ENCODE measurements at places on chromosomes 5 and 9.

DNA sequence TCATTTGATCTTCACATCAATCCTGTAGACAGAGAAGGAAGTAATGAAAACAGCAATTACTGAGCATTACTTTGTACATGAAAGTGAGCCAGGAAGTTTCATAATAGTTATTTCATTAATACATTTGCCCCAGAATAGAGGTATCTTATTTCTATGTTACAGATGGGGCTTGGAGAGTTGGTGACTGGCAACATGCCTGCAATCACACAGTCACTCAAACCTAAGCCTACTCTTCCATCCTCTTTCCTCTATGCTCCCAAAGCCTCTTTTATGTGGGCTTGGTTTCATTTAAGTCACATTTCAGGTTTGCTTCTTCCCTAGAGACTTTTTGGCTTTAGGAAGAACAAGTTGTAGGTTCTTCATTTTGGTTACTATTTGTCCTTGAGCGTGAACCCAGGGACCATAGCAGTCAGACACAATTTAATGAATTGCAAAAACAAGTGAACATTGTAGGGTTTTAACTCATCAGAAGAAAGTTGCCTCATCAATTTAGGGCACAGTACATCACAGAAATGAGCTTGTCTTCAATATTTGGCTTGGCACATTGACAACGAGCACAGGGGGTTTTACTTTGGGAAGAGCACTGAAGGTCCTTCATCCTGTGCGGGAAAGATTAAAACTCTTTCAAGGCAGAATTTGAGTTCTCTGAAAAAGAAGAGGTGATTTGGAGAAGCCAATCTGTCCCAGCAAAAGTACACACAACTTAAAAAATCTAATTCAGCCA lies 381.1 kb downstream of the TMEM38B start:
- DNase-seq, result no peak

- peak; percentile 47 for DNase-seq
Measured at GRCh38 chr9:4987961-4988421, 2.9 kb downstream of the JAK2 start.

DNA sequence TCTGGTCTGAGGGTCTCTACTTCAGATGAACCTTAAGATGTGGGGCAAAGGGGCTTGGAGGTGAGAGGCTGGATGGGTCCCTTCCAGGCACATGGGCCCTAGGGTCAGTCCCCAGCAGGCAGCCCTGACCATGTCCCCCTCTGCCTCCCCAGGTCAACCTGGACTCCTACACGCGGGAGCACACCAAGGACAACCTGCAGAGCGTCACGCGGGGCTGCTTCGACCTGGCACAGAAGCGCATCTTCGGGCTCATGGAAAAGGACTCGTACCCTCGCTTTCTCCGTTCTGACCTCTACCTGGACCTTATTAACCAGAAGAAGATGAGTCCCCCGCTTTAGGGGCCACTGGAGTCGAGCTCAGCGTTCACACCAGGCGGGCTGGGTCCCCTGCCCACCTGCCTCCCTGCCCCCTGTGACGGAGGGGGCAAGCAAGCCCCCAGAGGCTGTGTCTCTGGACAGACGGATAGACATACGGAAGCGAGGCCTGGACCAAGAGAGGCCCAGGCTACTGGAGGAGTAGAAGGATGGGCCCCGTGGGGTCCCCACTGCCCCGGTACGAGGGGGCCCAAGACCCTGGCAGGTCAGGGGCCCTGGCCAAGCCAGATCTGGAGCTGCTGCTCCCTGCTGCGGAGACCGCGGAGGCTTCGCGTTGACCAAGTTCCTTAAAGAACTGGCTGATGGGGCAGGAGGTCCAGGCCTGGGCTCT lies 133.2 kb downstream of the RGS3 start:
- DNase-seq, result no peak

- no peak for DNase-seq
Measured at GRCh38 chr9:124660341-124660801, 110.7 kb downstream of the NR6A1 start.

DNA sequence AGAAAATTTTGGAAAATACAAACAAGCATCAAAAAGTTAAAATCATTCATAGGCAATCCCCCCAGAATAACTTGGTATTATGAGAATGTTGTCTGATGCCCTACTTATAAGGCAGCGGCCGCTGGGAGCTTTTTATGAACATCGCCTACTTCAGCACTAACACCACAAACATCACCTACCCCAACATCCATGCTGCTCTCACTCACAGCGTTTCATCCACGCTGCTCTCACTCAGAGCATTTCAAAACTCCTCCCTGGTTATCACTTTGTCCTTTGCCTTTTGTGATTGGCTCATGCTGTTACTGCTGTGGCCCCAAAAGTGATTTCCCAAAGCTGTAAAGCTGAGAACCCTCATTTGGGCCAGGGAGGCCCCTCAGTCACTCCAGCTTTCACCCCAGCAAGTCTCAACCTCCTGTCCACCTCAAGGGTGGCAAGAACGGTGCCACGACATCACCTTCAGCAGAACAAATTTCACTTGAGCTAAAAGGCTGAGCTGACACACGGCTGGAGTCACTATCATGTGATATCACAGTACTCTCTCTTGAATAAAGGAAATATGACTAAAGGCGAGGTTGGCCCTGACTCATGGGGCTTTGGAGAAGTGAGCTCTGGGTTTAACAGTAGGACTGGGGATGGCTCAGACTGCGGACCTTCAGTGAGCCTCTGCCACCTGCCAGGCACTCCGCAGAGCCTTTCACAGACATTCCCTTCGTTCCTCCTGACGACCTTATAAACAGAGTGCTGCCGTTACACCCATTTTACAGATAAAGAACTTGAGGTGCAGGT lies 25.2 kb downstream of the SHC3 start:
- DNase-seq, result no peak

DNA sequence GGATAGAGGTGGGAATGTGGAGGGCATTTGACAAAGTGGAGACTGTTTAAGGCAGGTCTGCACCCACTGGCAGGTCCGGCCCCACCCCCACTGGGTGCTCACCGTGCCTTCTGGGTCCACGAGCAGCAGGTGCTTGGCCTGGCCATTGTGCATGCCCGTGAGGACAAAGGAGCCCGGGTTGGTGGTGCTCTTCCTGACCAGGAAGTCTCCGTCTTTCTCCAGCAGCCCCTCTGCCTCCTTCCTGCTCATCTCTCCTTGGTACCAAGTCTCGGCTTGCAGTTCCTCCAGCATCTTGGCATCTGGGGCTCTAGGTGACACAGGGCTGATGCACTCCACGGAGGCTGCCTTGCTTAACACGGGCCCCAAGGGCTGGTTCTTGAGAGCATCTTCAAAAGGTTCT lies 46.6 kb downstream of the S1PR3 start:
- no peak for DNase-seq

DNA sequence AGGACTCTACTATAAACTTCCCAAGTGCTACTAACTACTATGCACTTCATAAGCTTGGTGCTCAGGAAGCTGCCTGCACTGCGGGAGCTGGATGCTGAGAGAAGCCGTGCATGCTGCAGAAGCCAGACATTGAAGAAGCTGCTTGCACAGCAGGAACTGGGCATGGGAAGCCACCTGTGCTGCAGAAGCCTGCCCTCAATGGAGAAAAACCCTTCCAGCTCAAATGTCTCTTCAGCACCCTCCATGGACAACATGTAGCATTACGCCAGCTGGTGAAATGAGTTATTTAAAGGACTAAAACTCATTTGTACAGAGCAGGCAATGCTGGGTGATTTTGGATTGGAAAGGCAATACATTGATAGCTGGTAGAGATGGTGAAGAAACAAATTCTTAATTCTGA lies 247.2 kb downstream of the KIF4B start:
- no peak for DNase-seq

DNA sequence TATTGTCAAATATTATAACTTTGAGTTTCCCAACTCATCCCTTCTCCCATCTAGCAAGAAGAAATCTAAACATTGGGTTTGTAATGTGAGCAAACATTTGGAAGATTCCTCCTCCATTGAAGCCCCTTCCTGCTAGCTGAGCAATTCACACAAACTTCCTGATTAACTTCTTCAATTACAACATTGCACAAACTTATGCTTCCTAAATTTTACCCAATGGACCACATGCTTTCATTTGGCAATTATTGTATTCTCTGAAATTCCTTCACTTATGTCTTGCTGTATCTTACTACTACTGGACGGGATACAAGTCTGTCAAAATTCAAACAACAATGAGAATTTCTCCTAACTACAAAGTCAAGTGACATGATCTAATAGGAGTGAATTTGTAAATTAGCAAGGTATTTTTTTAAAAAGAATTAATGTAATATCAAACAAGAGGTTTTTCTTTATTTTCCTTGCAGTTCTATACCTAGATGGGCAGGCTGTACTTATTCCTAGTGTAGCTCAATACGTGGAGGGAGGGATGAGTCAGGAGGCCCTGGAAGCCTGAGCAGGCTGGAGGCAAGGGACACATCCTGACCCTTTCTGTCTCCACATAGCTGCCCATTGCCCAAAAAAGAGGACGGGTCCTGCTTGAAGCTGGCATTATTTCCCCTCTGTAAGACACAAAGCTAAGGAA lies 11.8 kb upstream of the IFNW1 start:
- DNase-seq, result no peak
